CD8-positive, alpha-beta T cell (primary cell): ENCODE measurements at places on chromosomes 11 and 22.

DNA sequence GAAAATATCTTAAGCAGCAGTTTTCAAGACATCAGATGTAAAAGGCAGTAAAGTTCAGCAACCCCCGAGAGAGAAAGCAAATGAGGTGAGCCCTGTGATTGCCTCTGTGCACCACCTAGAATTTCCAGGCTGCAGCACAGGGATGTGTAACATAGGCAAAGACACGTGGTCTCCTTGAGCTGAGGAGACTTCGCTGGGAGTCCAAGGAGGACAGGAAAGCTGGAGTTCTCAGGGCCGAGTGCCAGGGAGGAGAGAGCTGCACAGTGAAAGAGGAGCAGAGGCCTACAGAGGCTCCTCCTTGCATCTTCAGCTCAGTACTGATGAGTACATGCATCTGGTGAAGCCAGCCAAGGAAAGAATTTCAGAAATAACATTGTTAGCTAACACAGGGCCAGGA lies 17.6 kb upstream of the TOLLIP start:
- DNase-seq: no peak

- DNase-seq: no peak
Measured at GRCh38 chr22:43441216-43441615, 29.4 kb downstream of the MPPED1 start.

GRCh38 chr22:46931881-46932280 lies 169.4 kb downstream of the TBC1D22A start:
- no peak for DNase-seq

DNA sequence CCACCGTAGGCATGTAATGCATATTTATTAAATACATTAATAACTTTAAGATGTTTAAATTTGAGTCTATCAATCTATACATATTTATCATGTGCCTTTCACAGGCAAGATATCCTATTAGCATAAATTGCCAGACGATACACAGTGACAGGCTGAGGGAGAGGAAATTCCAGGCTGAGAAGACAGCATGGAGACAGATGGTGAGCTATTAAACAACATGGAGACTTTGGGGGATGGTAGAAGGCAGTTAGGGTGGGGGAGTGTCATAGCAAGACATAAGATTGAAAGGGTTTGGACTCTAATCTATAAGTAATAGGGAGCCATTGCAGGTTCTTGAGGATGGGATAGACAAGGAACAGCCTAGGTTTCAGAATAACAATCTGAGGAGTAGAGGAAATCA lies 138.5 kb downstream of the NXPE2 start:
- no peak for DNase-seq

DNA sequence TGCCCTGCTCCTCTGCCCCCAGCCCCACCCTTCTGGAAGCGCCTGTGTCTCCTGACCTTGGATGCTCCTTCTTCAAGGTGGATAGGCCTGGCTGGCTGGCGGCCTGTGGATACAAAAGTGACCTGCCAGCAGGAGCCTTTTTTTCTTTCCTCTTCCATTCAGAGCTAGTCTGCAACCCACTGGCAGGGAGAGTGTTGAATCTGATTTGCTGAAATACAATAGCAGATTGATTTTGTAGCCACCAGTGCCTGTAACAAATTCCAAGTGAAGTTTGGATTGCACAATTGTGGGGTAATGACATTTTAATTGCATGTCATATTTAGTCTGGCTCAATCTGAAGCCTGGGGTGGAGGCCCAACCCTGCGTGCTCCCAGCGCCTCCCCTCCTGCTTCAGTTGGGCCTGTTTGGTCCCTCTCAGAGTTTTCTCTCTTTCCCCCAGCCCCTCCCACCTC lies 97.2 kb downstream of the GRIK4 start:
- DNase-seq: no peak

DNA sequence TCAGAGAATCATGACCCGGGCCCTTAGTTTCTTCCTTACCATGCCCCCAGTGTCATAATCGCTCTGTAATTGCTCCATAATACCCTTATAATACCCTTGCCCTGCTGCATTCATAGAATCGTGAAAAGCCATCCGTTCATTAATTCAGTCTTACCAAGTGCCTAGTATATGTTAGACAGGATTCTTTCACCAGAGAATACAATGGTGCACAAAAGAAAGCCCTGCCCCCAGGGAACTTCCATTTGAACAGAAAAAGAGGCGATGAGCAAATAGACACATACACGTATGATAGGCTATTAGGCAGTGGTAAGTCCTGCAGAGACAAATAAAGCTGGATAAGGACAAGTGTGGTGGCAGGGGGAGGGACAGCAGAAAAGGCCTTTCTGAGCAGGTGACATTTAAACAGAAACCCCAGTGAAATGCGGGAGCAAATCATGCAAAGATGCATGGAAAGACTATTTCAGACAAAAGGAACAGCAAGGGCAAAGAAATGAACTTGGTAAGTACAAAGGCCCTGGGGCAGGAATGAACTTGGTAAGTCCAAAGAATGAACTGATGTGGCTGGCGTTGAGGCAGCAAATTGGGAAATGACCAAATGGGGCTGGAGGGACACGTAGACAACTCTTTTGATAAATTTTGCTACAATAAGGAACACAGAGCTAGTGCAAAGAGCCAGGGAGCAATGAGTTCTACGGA lies 74.6 kb upstream of the CREB3L1 start:
- no peak for DNase-seq

DNA sequence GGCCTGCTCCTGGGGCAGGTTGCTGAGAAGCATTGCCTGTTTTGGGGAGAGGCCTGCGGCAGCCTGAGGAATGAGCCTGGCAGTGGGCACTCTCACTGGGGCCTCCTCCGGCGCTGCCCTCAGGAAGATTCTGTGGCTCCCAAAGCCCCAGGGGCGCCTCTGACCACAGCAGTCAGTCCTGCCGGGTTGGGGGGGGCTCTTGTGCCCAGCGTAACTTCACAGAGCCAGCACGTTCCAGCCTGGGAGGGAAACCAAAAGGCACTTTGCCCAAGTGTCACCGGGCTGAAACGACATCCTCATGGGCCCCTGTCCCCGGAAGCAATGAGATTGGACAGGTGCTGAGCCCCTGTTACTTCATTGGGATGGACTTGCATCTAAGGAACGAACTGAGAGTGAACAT lies 4.3 kb upstream of the LRP5 start:
- no peak for DNase-seq

DNA sequence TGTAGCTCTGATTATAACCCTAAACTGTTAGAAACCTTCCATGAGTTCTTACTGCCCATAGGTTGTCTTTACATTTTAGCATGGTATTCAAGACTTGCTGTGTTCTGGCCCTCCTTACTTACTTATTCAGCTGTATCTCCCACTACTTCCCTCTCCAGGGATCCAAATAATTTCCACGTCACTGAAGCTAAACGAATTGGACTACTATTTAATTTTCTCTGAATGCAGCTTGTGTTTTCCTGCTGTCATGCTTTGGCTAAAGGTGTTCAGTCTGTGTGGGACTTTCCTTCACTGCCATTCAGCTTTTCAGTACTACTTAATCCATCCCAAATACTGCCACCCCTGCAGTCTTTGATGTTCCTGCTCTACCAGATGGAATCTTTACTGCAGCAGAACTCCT lies 88.3 kb downstream of the UVRAG start:
- no peak for DNase-seq

GRCh38 chr22:37207981-37208380 lies 4.3 kb downstream of the SSTR3 start:
- peak; percentile 49 for DNase-seq
